ENCODE measurements at places on chromosomes 6 and 20.

DNA sequence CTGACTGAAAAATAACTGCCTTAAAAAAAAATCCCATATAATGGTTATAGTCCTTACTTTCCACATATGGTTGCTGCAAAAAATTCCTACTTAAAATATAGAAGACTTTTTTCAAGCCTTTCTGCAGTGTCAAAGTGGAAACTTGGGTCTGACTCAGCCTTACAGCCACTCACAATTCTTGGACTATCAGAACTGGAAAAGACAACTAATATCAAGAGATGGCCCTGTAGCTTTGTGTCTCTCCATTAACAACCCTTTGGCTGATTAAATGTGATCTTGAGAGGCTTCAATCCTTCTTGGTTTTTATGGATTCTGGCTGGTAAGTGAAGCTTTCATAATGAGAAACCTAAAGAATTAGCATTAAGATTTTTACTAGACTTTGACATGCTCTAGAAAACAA, 307.8 kb downstream of the RNGTT start:
- H3K4me3 ChIP-seq = no peak overlapping the region
- no peaks in the 10 kb centered on the region for H3K36me3 ChIP-seq
- no peak for DNase-seq
- no peaks in the 10 kb centered on the region for H3K27me3 ChIP-seq

- DNase-seq = no peak
- no peaks in the 10 kb centered on the region for H3K36me3 ChIP-seq
- no peaks in the 10 kb centered on the region for H3K4me1 ChIP-seq
Measured at GRCh38 chr6:112245511-112246203, 8.7 kb downstream of the LAMA4 start.

GRCh38 chr6:121297694-121298093, 36.6 kb downstream of the TBC1D32 start:
- H3K4me1 ChIP-seq = no peaks in the 10 kb centered on the region
- DNase-seq = no peak
- no peaks in the 10 kb centered on the region for H3K36me3 ChIP-seq

DNA sequence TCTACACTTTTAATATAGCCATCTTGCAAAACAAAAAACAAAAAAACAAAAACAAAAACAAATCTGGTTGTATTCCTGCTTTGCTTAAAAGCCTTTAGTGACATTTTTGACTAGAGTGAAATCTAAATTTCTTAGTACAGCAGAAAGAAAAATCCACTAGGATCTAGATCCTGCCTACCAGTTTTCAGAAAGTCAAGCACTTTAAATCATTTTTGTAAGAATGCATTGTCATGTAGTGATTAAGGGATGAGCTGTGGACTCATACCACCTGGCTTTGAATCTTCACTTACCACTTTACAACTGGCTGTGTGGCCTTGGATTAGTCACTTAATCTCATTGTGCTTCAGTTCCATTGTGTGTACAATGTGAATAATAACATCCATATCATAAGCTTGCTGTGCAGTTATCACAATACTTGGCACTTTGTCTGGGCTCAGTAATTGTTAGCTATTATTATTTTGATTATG, 4.0 kb downstream of the MKKS start:
- H3K4me1 ChIP-seq = no peaks in the 10 kb centered on the region
- H3K36me3 ChIP-seq = no peaks in the 10 kb centered on the region
- no peak overlapping the region for H3K4me3 ChIP-seq

- H3K4me1 ChIP-seq = no peaks in the 10 kb centered on the region
- H3K36me3 ChIP-seq = no peaks in the 10 kb centered on the region
- H3K4me3 ChIP-seq = no peak overlapping the region
- no peak for DNase-seq
- no peaks in the 10 kb centered on the region for H3K27me3 ChIP-seq
Measured at GRCh38 chr6:15062516-15063252, 183.2 kb upstream of the JARID2 start.

- H3K27me3 ChIP-seq = no peaks in the 10 kb centered on the region
- DNase-seq = no peak
- H3K4me3 ChIP-seq = no peak overlapping the region
- no peak overlapping the region for H3K27ac ChIP-seq
- no peaks in the 10 kb centered on the region for H3K4me1 ChIP-seq
Measured at GRCh38 chr20:8646716-8647115, 422.2 kb upstream of the PLCB4 start.

- H3K36me3 ChIP-seq = no peaks in the 10 kb centered on the region
- H3K27ac ChIP-seq = no peak overlapping the region
- no peaks in the 10 kb centered on the region for H3K27me3 ChIP-seq
- DNase-seq = no peak
- no peaks in the 10 kb centered on the region for H3K4me1 ChIP-seq
Measured at GRCh38 chr6:112320561-112321318, 26.4 kb upstream of the RFPL4B start.

DNA sequence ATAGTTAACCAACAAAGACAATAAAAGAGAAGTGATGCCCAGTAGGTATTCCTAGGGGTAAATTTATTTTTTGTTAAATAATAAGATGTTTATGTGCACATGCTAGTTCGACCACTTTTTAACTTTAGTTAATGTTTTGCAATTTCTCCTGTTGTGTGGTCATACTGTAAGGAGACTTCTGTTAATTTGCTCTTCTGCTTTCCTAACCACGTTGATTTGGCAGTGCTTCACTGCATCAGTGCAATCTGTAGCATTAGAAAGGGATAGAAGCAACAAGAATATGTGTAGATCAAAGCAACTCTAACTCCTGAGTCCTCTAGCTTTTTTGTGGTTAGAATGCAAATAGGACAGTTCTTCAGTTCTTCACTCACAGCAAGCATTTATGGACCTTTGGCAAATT, 13.9 kb downstream of the MYB start:
- no peak overlapping the region for H3K4me3 ChIP-seq
- H3K36me3 ChIP-seq = no peaks in the 10 kb centered on the region
- no peak for DNase-seq
- no peaks in the 10 kb centered on the region for H3K4me1 ChIP-seq
- H3K27me3 ChIP-seq = no peaks in the 10 kb centered on the region

DNA sequence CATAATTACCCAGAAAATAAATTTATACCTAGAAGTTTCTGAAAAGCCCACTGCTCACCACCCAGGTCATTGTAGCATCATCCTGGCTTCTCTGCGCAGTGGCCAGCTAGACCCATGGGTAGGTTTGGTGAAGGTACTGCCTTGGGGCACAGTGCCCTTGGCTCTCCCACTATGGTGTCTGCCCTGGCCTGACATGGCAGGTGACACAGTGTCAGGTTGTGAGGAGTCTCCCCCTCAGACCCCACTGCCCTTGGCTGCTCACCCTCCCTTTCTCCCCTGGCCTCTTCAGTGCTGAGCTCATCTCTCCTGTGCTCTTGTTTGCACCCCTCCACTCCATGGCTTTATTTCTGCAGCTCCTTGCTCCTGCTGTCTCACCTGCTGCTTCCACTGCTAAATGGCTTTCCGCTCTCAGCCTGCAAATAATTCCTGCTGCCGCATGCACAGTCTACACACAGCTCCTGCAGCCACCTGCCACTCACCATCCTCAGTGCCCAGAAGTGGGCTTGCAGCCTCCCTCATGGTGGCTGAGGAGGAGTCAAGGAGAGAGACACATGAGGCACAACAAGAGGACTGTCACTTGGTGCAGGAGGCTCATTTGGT, 313.4 kb upstream of the MOCS1 start:
- H3K4me3 ChIP-seq = no peak overlapping the region
- no peaks in the 10 kb centered on the region for H3K4me1 ChIP-seq
- H3K36me3 ChIP-seq = no peaks in the 10 kb centered on the region
- no peaks in the 10 kb centered on the region for H3K27me3 ChIP-seq
- DNase-seq = no peak
- no peak overlapping the region for H3K27ac ChIP-seq

GRCh38 chr6:16901782-16902181, 140.5 kb upstream of the ATXN1 start:
- no peaks in the 10 kb centered on the region for H3K27me3 ChIP-seq
- H3K27ac ChIP-seq = no peak overlapping the region
- DNase-seq = no peak

DNA sequence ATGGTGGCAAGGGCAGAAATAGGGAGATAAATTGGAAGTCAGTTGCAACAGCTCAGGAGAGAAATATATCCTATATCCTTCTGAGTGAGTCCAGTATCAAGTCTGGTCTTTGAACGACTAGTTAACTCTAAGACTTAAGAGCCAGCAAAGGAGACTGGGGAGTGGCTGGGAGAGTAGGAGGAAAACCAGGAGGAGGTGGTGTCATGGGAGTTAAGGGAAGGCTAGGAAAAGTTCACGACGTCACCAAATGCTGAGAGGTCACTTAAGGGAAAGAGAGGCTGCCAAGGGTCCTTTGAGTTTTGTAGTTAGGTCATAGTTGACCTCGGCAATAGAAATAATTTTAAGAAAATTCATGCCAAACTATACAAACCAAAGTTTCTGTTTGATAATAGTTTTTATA, 25.1 kb downstream of the ACOT13 start:
- H3K4me1 ChIP-seq = no peaks in the 10 kb centered on the region
- H3K27me3 ChIP-seq = no peaks in the 10 kb centered on the region
- H3K36me3 ChIP-seq = peaks cover 6% of the 10 kb centered on the region
- no peak overlapping the region for H3K4me3 ChIP-seq

- no peak overlapping the region for H3K27ac ChIP-seq
- no peak for DNase-seq
- no peaks in the 10 kb centered on the region for H3K4me1 ChIP-seq
- peaks cover 4% of the 10 kb centered on the region for H3K27me3 ChIP-seq
- H3K4me3 ChIP-seq = no peak overlapping the region
- H3K36me3 ChIP-seq = no peaks in the 10 kb centered on the region
Measured at GRCh38 chr6:131910219-131910589, 41.0 kb downstream of the CCN2 start.

DNA sequence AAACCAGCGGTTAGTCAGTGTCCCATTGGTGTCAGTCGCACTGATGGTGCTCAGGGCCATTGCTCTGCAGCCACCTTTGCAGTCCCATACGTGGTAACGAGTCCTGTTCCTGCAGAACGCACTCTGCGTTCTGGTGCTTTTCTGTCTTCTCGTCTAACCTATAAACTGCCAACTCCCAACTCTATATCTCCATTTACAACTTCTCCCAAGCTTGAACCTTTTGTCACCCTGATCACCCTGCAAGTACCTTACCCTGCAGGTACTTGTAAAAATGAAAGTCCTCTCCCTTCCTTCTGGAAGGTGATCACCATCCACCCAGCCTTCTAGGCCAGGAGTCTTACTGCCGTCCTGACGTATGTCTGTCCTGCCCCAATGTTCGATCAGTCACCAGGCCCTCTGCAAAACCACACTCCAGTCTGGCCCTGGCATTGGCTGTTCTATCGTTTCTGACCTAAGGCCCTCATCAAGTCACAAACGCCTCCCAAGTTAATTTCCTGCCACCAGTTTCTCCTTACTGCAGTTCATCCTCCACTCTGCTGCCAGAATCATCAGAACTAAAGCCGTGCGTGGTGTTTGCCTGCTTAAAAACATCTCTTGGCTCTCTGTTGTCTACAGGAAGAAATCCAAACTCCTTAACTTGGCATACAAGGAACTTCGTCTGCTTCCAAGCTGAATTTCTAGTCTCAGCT, 7.9 kb downstream of the RREB1 start:
- no peak overlapping the region for H3K4me3 ChIP-seq
- H3K36me3 ChIP-seq = no peaks in the 10 kb centered on the region
- peak overlapping the region; percentile 60 for H3K27ac ChIP-seq

- no peak overlapping the region for H3K4me3 ChIP-seq
- H3K36me3 ChIP-seq = no peaks in the 10 kb centered on the region
- H3K27ac ChIP-seq = no peak overlapping the region
- DNase-seq = no peak
Measured at GRCh38 chr6:125393449-125393858, 91.7 kb upstream of the HDDC2 start.

- peak; percentile 50 for DNase-seq
- H3K27me3 ChIP-seq = no peaks in the 10 kb centered on the region
- H3K36me3 ChIP-seq = peaks cover 6% of the 10 kb centered on the region
- H3K27ac ChIP-seq = peak overlapping the region; percentile 70
Measured at GRCh38 chr6:151379933-151380847, 11.2 kb downstream of the ZBTB2 start.

GRCh38 chr6:16412982-16413381, 174.6 kb downstream of the GMPR start:
- no peak overlapping the region for H3K4me3 ChIP-seq
- no peak for DNase-seq
- H3K27me3 ChIP-seq = no peaks in the 10 kb centered on the region
- H3K4me1 ChIP-seq = peaks cover 5% of the 10 kb centered on the region
- H3K36me3 ChIP-seq = no peaks in the 10 kb centered on the region

DNA sequence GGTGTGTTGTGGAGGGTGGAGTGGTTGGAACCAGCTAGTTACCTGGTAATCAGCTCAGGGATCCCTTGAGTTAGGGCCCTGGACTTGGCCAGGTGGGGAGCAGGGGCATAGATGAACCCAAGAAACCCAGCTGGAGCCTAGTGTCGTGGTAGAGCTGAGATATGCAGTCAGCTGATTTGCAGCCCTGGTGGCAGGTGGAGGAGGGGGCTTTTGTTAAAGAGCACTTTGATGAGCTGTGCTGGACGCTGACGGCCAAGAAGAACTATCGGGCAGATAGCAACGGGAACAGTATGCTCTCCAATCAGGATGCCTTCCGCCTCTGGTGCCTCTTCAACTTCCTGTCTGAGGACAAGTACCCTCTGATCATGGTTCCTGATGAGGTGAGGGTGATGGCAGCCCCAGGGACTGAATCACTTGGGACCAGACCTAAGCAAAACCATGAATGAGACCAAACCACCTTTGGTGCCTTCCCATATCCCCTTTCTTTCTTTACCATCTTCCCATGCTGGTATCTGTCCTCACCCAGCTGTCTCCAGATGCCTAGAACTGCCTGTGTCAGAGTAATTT, 12.7 kb downstream of the DEF6 start:
- H3K36me3 ChIP-seq = peaks cover 42% of the 10 kb centered on the region
- peak overlapping the region; percentile 84 for H3K27ac ChIP-seq
- H3K27me3 ChIP-seq = no peaks in the 10 kb centered on the region
- DNase-seq = peak; percentile 24
- H3K4me1 ChIP-seq = peaks cover 73% of the 10 kb centered on the region

- H3K4me3 ChIP-seq = no peak overlapping the region
- no peaks in the 10 kb centered on the region for H3K36me3 ChIP-seq
- no peak overlapping the region for H3K27ac ChIP-seq
- no peak for DNase-seq
- H3K4me1 ChIP-seq = no peaks in the 10 kb centered on the region
Measured at GRCh38 chr6:8231956-8232355, 129.6 kb upstream of the EEF1E1 start.

GRCh38 chr6:166512567-166512966, 73.9 kb downstream of the RAMACL start:
- H3K36me3 ChIP-seq = no peaks in the 10 kb centered on the region
- H3K27me3 ChIP-seq = no peaks in the 10 kb centered on the region
- no peak overlapping the region for H3K27ac ChIP-seq

- peak overlapping the region; percentile 22 for H3K27ac ChIP-seq
- no peak overlapping the region for H3K4me3 ChIP-seq
- H3K27me3 ChIP-seq = no peaks in the 10 kb centered on the region
- H3K4me1 ChIP-seq = peaks cover 20% of the 10 kb centered on the region
Measured at GRCh38 chr6:169589699-169590257, 112.1 kb downstream of the WDR27 start.

- no peak for DNase-seq
- no peak overlapping the region for H3K27ac ChIP-seq
- no peak overlapping the region for H3K4me3 ChIP-seq
Measured at GRCh38 chr6:6661684-6662083, 73.2 kb downstream of the LY86 start.

- no peaks in the 10 kb centered on the region for H3K27me3 ChIP-seq
- H3K4me1 ChIP-seq = no peaks in the 10 kb centered on the region
- no peaks in the 10 kb centered on the region for H3K36me3 ChIP-seq
- no peak for DNase-seq
- no peak overlapping the region for H3K27ac ChIP-seq
Measured at GRCh38 chr6:94639564-94639963, 937.8 kb upstream of the MANEA start.
